ENCODE measurements at places on chromosomes 5 and 9. TPM values are rescaled to one million over a fixed set of nuclear protein-coding genes. Genes with fewer than 3 reads are reported as not detected.

Gene PRSS3
- total RNA-seq = not detected

Gene MYORG
- 5.3 TPM for total RNA-seq

Gene CARTPT
- total RNA-seq = not detected

Gene LECT2
- total RNA-seq = not detected

Gene C5orf46
- 7.8 TPM for total RNA-seq

Gene SLCO6A1
- total RNA-seq = 1.1 TPM
